ENCODE measurements at places on chromosomes 3 and 15.

DNA sequence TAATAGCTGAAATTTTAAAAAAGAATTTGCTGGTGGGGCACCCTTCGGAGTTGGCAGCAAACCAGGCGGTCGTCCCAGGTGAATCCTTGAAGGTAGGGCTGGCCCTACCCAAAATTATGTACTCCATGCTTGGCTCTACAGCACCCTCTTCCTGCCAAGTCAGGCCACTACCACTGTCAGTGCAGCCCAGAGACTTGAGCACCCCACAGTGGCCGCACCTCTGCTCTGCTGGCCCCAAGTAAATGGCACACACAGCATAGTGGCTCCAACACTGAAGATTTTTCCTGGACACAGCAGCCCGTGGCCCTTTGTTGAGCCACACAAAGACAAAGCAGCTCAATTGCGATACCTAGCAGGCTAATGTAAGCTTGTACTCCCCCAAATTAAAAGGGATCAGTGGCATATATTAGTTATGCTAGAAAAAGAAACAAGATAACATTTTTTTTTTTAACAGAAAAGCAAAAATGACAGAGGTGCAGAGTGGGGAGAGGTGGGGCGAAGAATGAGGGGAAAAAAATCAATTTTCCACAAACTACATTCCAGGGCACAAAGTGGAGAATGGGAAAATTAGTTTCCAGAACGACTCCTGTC lies 250.5 kb downstream of the UACA start:
- no peak for DNase-seq

DNA sequence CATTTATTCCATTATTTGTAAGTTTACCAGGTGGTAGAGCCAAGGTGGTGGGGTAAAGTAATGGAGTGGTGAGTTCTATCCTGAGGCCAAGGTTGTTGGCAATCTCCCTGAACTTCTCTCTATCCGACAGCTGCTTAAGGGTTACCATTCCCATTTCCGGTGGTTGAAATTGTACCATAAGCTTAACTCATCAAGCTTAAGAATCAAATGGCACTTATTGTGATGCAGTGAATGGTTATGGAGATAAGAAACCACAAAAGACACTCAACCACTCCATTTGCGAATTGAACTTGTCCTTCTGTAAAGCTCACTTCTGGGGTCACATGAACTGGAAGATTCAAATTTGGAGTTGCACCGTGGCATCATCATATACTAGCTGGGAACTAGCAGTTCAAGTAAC lies 287.4 kb upstream of the SLCO3A1 start:
- no peak for DNase-seq

- DNase-seq = no peak
These were observed 2.1 kb upstream of the GABRA5 start for GRCh38 chr15:26864664-26865191.

GRCh38 chr15:74425630-74426029 lies 8.1 kb downstream of the SEMA7A start:
- no peak for DNase-seq

GRCh38 chr15:59741274-59741906 lies 52.3 kb upstream of the BNIP2 start:
- DNase-seq = no peak
